Activated T-helper 9 cell treated with anti-CD3 and anti-CD28 coated beads, Interleukin-2, amount 50 U/mL, for 16 hours (primary cell): ENCODE measurements at places on chromosomes 3 and 15.

DNA sequence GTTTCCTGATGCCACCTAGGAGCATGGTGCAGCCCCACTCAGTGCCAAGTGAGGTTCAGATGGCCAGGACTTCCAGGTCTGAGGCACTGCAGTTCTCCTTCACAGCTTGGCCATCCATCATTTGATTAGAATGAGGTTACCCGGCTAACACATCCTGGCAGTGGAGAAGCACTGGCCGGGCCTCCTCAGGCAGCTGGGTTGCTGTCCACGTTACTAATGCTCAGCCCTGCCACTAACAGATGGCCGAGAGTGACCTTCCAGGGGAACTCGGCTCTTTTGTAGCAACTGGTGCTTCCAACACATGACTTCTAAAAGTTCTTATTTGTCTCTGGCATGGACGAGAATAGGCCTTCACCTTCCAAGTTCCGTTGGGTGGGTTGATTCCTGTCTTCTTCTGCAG is 204.6 kb upstream of the CFAP20DC start:
- DNase-seq = no peak

DNA sequence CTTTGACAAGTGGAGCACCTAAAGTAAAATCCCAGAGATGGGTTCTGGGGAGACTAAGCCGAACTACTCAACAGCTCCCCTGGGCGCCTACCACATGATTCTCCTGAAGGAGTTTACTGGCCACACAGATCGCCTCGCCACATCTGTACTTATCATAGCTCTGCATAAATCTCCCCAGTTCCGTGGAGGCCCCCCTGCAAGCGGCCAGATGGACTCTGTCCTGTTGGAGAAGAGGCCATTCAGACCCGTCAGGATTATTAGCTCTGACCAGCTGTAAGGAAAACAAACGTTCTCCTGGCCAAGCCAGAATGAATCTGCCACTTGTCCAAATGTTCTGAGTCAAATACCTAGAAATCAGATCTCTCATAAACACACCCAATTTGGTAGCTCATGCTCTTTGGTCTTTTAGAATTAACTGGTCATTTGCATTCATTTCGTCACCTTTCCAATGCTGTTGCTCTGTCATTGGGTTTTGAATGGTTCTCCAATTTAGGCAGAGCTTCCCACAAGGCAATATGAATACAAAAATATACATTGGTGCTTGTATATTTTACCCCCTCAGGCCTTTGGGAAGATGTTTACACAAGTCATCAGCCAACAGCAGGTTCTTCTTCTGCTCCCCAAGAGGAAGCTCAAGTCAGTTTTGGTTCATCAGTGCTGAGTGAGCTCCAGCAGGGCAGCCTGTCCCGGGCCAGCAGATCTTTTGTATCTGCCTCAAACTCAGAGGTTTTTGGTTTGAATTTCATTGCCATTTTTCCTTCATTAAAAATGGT is 124.5 kb downstream of the THSD4 start:
- DNase-seq = no peak

GRCh38 chr15:45481135-45481534 is 41.4 kb downstream of the SLC30A4 start:
- no peak for DNase-seq

- DNase-seq = no peak
These were observed 58.9 kb downstream of the COL6A5 start for GRCh38 chr3:130404401-130404800.

- DNase-seq = no peak
These were observed 78.2 kb upstream of the THBS1 start for GRCh38 chr15:39502611-39503195.

- DNase-seq = no peak
These were observed 46.1 kb downstream of the FBLN2 start for GRCh38 chr3:13594991-13595421.

DNA sequence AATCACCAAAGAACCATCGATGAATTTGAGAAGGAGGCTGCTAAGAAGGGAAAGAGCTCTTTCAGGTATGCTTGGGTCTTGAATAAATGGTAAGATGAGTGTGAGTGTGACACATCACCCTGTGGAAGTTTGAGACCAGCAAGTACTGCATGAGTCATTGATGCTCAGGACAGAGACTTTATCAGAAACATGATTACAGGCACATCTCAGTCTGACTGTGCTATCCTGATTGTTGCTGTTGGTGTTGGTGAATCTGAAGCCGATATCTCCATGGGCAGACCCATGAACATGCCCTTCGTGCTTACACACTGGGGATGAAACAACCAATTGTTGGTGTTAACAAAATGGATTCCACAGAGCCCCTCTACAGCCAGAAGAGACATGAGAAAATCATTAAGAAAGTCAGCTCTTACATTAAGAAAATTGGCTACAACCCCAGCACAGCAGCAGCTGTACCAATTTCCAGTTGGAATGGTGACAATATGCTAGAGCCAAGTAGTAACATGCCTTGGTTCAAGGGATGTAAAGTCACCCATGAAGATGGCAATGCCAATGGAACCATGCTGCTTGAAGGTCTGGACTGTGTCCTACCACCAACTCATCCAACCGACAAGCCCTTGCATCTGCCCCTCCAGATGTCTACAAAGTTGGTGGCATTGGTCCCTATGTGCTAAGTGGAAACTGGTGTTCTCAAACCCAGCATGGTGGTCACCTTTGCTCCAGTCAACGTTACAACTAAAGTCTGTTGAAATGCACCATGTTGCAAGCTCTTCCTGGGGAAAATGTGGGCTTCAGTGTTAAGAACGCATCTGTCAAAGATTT is 20.5 kb downstream of the TM4SF4 start:
- DNase-seq = no peak

DNA sequence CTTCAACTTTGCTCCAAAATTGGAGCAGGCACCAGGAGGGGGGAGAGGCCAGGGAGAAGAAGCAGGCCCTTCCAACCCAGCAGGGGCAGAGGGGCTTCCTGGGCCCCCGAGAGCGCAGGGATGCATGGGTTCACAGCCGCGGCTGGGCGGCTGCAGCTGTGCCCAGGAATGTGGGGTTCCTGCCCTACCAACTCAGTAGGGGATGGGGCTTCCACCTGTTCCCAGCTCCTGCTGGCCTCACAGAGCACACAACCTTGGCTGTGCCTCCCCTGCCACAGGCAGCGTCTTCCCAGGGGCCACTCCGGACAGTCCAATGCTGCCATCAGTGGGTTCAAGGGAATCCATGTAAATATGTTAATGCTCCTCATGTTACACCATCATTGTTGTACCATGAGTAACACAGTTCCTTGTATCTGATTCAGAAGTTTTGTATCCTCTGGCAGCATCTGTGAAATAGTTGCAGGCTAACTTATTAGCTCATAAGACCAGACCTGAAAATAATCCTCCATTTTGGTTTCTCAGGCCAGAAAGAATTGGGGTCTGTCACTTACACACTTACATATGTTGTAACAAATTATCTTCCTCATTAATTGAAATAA is 12.1 kb upstream of the SIAH2 start:
- DNase-seq = no peak

GRCh38 chr3:53259427-53260259 is 3.8 kb upstream of the TKT start:
- DNase-seq = no peak

- no peak for DNase-seq
These were observed 551 bp downstream of the NLGN1 start for GRCh38 chr3:173398111-173398479.

DNA sequence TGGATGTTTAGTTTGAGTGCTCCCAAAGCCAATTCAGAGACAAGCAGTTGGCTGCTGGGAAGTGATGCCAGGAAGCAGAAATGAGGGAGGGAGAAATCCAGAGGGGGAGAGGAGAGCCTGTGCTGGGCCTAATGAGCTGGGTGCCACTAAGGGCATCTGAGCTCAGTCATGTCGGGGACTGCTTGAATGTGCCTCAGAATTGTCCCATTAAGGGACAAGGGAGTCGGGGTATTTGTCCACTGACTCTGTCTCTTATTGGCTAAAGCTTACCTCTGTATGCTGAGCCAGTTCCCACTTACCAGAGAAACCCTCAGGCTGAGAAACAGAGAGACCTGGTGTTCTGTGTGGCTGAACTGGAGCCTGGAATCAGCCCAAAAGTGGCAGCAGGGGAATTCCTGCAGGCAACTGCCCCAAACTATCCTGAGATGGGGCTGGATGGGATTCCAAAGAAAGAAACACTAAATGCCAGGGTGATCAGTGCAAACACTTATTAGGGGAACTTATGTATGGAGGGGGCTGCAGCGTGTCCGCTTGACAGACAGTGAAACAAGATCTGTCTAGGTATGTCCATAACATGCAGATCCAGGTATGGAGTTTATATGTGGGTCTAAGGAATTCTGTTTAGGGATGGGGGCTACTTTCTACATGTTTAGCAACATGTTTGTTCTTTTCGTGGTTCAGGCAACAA is 48.6 kb downstream of the NR1D2 start:
- no peak for DNase-seq

- DNase-seq = no peak
These were observed 1.4 kb downstream of the U2SURP start for GRCh38 chr3:143002727-143003126.

DNA sequence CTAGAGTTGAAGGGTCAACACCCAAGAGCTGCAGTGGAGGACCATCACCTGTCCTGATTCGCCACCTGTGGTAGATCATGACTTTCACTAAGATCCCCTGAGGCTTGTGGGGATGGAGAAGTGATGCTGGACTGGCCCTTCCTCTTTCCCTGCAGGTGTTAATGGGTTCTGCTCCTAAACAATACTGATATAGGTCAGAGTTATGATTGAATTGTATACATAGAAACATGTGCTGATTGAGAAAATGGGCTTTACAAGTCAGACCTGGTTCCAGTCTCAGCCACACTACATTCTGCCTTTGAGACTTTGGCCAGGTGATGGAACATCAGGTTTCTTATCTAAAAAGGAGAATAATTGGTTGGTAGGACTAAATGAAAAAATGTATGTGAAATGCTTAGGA is 418.9 kb upstream of the TPRG1 start:
- DNase-seq = no peak

- no peak for DNase-seq
These were observed 59.2 kb downstream of the RSRC1 start for GRCh38 chr3:158169091-158169491.

DNA sequence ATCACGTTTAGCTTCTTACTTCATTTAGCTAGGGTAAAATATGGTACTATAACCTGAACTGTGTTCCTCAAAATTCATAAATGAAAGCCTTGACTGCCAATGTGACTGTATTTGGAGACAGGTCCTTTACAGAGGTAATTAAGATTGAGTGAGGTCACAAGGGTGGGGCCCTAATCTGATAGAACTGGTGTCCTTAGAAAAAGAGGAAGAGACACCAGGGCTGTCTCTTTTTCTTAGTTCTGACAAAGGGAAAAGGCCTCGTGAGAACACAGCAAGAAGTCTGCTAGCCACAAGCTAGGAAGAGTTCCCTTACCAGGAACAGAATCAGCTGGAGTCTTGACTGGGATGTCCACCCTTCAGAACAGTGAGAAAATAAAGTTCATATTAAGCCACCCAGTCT is 162.7 kb downstream of the GMNC start:
- DNase-seq = no peak

- no peak for DNase-seq
These were observed 45.9 kb upstream of the CP start for GRCh38 chr3:149267565-149267964.

- no peak for DNase-seq
These were observed 36.2 kb downstream of the KBTBD12 start for GRCh38 chr3:127951276-127951675.

GRCh38 chr3:25686766-25687165 is 22.1 kb upstream of the TOP2B start:
- no peak for DNase-seq

GRCh38 chr3:150254309-150254708 is 153.8 kb upstream of the TSC22D2 start:
- no peak for DNase-seq

GRCh38 chr3:123239756-123240155 is 38.0 kb downstream of the SEC22A start:
- no peak for DNase-seq

- no peak for DNase-seq
These were observed 599.5 kb downstream of the FHIT start for GRCh38 chr3:60651799-60652198.

- DNase-seq = no peak
These were observed 77.8 kb upstream of the LPP start for GRCh38 chr3:188076176-188076575.

DNA sequence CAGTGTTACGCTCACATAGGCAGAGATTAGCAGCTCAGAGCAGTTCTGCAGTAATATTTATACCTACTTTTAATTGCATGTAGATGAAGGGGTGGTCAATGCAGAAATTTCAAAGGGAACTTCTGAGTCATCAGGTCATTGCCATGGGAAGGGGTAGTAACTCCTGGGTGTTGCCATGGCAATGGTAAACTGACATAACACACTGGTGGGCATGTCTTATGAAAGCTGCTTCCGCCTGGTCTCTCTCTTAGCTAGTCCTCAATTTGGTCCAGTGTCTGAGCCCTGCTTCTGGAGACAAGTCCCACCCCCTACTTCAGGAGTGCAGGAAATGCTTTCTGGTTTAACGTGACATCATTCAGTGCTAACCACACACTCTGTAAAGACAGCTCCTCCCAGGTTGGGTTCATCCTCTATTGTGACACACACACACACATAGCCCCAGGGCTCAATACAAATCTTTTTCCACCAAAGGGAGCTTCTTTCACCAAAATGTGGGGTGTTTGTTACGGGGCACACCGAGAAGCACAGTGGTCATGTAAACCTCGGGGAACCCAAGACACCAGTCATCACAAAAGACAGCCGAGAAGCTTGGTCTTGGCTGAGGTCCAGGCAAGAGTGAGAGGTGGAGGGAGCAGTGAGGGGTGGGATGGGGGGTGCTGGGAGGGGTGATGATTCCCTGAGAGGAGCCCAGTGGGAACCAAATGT is 74.5 kb downstream of the TLE3 start:
- peak; percentile 7 for DNase-seq

DNA sequence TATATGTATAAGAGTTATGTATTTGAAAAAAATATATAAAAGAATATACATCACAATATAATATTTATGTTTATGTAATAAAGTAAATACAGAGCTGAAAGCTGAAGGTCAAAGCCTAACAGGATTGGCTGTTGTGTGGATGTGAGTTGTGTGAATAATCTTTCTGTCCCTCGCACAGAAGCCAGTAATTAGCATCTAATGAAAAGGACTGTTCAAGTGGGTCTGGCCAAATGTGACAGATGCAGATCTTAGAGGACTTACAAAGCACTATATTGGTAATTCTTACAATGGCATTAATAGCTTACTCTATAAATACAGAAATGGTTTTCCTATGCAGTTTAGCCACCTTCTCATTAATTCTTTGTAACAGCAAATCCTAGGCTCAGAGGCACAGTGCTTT is 2.4 kb downstream of the MKRN3 start:
- no peak for DNase-seq
